Small intestine (tissue), 16 donors: ENCODE measurements at places on chromosomes 16 and 17. TPM values are rescaled to one million over a fixed set of nuclear protein-coding genes. Genes with fewer than 3 reads are reported as not detected.

The MMP25 gene
- polyA plus RNA-seq: 0.54 TPM

The TMEM238L gene
- polyA plus RNA-seq: 6.0 TPM

The GP2 gene
- polyA plus RNA-seq: 17.6 TPM

The NFATC2IP gene
- polyA plus RNA-seq: 21.7 TPM

The PTX4 gene
- polyA plus RNA-seq: not detected

The C16orf96 gene
- polyA plus RNA-seq: not detected

The ALOXE3 gene
- 1.6 TPM for polyA plus RNA-seq

The VPS4A gene
- 40.5 TPM for polyA plus RNA-seq

The TBL3 gene
- 45.4 TPM for polyA plus RNA-seq

The MT2A gene
- polyA plus RNA-seq: 234 TPM

DNA sequence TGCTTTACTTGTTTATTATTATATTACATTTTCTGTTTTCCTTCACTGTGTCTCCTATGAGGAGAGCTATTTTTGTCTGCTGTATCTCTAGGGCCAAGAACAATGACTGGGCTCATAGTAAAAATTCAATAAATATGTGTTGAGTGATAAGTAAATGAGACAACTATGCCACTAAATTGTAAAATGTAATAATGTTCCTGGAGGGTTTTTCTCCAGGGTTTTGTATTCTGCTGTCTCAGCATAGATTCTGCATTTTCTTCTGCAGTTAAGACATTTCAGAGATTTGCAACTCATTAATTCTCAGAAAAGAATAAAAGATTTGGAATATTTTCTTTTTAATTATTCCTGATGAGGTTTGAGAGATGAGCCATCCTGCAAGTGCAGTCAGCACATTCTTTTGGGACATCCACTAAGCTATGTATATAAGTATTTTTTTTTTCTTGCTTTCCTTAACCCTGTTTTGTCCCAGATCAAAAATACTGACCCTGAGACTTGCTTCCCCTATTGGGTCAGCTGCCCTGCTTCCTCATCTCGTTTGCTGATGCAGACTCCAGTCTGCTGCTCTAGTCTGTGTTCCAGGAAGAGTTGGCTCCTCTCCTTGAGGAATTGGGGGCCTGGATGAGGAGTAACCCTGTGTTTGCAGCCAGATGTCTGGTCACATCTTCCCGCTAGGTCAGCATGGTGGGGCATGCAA lies 122.9 kb downstream of the ABCA8 start:
- no peak for DNase-seq

GRCh38 chr16:25140459-25140858 lies 28.9 kb downstream of the LCMT1 start:
- DNase-seq: no peak

DNA sequence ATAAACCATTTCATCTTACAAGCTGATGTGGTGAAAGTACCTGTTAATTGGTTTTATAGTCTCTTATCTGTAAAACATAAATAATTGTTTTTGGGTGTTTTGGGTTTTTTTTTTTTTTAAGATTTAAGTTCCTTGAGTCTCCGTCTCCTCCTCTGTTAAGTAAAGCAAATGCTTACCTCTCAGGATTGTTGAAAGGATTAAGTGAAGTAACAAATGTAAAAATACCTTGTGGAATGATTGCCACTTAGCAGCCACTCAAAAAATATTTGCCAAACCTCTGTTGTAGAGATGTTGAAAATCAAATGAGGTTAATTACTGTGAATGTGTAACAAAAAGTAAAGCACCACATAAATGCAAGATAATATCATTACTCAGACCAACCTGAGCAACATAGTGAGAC lies 19.2 kb downstream of the LIMD2 start:
- DNase-seq: no peak

DNA sequence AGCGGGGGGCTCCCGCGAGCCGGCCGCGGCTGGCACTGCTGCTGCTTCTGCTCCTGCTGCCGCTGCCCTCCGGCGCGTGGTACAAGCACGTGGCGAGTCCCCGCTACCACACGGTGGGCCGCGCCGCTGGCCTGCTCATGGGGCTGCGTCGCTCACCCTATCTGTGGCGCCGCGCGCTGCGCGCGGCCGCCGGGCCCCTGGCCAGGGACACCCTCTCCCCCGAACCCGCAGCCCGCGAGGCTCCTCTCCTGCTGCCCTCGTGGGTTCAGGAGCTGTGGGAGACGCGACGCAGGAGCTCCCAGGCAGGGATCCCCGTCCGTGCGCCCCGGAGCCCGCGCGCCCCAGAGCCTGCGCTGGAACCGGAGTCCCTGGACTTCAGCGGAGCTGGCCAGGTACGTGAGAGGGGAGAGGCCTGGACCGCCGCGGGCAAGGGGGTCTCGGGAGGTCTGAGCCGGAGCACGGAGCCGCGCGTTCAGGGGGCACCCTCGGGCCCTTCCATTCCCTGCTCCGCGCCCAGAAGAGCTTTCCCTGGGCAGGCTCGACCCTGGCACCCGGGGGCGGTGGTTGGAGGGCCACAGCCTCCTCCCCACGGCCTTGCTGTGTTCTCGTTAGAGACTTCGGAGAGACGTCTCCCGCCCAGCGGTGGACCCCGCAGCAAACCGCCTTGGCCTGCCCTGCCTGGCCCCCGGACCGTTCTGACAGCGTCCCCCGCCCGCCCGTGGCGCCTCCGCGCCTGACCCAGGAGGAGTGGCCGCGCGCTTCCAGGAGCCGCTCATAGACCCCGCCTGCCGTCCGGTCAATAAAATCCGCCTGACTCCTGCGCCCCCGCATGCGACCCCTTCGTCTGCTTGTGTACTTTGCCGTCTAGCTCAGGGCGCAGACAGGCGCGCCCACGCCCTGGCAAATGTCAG lies 591 bp downstream of the NPW start:
- peak; percentile 56 for DNase-seq

DNA sequence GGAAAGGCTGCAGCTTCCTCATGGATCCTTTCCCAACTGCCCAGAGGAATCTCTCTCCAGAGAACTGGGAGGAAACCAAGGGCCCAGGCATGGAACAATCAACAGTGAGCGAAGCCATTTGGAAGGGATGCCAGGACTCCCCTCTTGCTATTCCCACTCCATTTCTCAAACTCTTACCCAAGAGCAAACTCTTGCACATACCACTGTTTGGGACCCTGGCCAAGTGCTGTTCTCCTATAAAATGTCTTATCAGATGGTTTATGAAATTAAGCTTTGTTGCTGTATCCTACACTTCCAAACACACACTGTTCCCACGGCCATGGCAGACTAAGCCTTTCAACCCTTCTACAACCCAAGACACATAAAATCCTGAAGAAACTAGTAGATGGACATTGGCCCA lies 48.3 kb upstream of the AXIN2 start:
- DNase-seq: no peak

- DNase-seq: no peak
Measured at GRCh38 chr16:67399749-67400704, 6.7 kb upstream of the TPPP3 start.

- DNase-seq: no peak
Measured at GRCh38 chr17:77854083-77854758, 104.3 kb upstream of the TNRC6C start.

DNA sequence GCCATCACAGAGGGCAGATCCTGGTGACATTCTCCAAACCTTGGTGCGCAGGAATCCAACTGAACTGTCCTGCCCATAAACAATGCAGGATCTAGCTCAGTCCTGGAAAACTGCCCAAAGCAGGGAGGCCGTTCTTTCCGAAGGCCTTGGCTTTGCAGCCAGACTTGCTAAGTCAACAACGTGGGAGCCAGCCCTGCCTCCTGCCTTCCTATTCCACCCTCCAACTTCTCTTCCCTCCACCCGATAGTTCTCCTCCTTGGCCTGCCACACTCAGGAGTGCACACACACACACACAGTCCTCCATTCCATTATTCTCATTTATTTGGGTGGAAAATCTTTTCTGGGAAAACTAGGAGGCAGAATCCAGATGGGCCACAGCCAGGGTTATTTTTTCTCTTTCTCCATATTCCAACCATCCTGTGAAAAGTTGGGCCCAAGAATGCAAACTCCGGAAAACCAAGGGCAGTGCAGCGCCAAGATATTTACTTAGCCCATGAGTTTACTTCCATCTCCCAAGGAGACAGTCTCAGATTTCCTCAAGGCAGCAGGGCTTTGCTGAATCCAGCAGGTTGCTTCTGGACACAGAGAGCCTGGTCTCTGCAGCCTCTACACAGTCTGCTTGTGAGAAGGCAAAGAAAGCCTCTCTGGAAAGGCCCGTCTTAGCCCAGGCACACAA lies 15.8 kb downstream of the COPRS start:
- DNase-seq: peak; percentile 11

DNA sequence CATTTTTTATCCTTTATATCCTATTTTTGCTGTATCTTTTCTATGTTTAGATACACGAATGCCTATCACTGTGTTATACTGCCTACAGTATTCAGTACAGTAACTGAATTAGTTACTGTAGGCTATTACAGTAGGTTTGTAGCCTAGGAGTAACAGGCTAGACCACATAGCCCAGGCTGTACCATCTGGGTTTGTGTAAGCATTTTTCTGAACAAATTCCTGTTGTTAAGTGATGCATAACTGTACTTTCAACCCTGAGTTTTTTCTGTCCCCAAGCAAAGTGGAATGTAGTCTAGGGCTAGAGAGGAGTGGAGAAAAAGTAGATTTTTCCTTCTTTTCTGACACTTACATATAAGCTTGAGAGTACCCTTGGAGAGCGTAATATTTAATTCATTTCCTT lies 282.1 kb downstream of the HS3ST3B1 start:
- no peak for DNase-seq

GRCh38 chr17:28579526-28579925 lies 2.8 kb upstream of the ALDOC start:
- DNase-seq: no peak

DNA sequence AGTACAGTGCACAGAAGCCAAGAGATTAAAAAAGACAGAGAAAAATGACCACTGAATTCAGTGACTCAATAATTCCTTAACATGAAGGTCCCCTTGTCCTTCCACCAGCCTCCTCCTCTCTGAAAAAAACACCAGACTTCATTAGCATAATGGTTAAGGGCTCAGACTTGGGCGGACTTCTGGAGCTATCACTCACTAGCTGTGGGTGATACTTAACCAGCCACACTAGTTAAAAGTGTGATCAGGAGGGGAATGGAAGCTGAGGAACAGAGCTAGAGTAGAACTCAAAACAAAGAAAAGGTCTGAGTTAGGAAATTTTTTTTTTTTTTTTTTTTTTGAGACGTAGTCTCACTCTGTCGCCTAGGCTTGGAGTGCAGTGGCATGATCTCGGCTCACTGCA lies 23.2 kb downstream of the ZNF652 start:
- DNase-seq: no peak

DNA sequence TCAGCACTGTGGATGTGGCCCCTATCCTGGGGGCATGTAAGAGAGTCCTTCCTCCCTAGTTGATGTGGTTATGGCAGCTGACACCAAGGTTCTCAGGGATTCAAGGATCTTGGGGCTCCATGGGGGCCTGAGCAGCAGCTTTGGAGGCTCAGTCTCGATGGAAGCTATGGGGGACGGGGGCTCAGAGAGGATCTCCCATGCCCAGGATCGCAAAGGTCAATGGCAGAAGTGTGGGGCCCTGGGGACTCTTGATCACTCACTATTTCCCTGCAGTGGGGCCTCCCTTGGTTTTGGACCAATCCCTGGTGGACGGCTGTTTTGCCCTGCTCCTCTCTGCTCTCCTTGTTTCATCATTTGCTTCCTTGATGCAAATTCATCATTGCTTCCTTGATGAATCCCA lies 885.9 kb downstream of the CDH8 start:
- no peak for DNase-seq

DNA sequence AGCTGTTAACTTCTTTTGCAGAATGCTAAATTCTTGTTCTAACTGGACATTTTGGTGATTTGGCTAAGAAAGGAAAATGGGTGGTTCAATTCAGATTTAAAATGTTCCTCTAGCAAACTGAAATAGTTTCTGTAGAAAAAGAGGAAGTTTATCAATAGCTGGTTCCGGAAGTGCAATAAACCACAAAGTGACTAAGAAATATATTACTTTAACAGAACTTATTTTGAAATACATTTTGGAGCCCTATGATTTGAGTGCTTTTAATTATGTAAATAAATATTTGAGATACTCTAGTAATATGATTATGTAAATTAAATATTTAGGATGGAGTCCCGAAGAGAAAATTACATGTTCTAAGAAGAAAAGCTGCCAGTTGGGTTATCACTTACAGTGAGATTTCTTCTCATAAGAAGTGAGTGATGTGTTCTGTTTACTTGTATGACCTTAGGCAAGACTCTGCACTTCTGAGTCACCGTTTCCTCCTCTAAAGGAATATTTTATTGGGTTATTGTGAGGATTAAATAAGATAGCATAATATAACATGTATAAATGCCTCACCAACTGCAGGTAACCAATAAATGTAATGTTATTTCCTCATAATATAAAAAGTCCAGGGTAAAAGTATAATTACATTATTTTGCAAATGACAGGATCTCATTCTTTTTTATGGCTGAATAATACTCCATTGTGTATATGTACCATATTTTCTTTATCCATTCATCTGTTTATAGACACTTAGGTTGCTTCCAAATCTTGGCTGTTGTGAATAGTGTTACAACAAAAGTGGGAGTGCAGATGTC lies at the start of gene EVI2B:
Gene EVI2B, minus strand, starts transcription at position 73 of the 800 bp plus-strand sequence. CDS start 8,445 bp downstream, outside the sequence.
- DNase-seq: no peak

DNA sequence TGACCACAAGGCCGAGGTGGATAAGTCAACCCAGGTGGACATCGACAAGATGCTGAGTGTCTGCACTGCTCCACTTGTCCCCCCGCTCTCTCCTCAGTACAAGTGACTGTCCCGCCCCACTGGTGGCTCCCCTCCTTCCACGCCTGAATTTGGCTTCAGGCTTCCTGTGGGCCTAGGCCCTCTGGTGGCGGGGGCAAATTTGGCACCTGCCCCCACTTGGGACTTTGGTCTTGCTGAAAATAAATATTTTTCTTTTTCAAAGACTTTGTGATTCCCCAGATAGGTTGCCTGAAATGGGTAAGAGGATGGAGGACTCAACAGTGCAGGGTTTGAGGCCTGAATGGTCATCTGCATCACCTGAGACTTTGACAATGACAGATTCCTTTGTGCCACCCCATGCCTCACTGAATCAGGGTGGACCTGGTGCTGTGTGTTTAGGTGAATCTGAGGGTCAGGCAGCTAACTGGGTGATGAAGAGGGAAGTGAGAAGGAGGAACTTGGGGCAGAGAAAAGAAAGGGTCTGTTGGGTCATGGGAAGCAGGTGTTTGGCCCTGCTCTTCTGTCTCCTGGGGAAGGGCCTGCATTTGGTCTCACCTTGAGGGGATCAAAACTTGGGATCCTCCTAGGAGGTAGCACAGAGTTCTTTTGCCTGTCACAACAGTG lies 2.0 kb downstream of the C16orf86 start:
- no peak for DNase-seq

GRCh38 chr17:78532922-78533640 lies 44.1 kb downstream of the DNAH17 start:
- no peak for DNase-seq

GRCh38 chr16:56861756-56862155 lies 3.3 kb upstream of the SLC12A3 start:
- peak; percentile 14 for DNase-seq
